ENCODE measurements at places on chromosomes 3 and 15.

DNA sequence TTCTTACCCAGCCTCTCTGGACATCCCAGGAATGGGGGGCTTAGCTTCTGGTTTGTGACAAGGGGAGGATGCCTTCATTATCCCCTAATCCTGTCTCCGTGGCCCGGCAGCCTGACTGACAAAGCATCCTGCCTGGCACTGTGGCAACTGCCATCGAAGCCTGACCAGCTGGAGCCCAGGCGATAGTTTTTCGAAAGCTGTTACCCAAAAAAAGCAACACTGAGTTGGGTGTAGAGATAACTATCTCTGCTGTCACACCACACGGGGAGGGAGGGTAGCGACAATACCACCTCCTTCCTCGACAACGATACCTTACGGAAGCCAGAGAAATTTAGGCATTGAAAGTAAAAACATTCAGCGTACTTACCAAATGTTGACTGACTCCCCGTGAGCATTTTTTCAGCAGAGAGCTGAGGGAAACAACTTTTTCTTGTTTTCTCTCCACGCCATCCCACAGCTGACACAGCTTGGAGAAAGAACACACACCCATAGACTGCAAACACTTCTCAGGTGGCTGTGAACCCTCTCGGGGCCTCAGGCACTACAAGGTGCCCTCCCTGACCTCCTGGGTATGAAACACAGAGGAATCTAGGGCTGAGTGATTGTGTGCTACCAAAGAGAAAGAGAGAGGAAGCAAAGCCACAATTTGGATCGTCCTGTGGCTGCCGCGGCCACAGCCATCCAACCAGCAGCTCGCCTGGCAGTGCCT is 361.9 kb upstream of the ICE2 start:
- DNase-seq = no peak

DNA sequence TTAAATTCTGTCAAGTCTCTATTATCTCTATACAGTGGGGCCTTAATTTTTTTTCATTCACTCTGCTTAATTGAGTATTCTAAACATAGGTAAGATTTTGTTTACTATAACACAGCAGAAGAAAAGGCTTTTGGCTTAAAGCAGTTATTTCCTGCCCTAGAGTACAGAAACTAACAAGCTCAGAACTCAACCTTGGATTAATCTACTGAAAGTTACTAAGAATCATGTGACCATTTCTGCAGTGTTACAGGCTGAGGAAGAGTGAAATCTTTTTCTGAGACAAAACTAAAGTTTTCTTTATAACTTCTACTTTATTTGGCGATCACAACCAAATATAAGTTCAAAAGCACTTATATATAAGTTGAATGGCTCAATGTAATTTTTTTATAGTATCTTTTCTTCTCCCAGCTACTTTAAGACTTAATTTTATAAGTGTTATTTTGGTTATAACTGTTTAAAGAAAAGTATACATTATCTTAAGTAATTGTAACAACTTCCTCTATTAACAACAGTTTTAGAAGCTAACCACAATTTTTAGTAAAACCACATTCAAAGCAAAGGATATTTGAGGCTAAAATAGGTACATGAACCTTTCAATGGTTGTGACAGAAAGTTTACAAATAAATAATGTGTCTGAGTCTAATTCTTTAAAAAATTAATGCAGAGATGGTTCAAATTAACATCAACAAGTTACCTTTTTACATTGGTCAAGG is 240.6 kb upstream of the NAALADL2 start:
- no peak for DNase-seq

GRCh38 chr3:46912986-46913385 is 35.5 kb downstream of the PTH1R start:
- DNase-seq = no peak

DNA sequence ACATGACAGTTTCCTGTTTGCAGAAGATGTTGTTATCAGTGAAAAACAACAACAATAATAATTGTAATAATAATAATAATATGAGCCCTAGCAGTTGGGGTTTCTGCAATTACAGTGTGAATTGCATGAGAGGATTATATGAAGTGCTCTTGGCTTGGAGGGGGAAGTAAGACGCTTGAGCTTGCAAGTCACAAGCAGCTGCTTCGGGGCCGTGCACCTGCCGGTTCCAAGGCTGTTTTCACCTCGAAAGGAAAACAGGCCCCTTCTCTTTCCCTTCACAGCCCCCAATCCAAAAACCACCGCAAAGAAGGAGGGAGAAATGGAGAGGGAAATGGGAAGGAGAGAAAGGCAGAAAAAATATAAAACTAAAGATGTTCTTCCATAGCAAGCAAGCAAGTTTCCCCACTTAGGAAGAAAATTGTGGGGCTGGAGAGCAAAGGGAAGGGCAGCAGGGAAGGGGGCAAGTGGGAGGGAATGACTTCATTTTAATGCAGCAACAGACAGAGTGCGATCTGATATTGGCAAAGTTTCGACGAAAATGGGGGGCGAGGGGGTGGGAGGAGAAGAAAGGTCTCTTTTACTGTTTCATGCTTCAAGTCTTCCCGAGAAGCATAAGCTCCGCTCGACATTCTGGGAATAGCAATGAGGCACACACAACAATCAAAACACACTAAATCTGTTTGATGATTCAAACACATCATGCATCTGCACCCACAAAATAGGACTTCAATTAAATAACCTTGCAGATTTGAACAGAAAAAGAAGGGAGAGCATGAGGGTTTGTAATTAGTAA is 284.2 kb upstream of the ATP11B start:
- DNase-seq = peak; percentile 83

DNA sequence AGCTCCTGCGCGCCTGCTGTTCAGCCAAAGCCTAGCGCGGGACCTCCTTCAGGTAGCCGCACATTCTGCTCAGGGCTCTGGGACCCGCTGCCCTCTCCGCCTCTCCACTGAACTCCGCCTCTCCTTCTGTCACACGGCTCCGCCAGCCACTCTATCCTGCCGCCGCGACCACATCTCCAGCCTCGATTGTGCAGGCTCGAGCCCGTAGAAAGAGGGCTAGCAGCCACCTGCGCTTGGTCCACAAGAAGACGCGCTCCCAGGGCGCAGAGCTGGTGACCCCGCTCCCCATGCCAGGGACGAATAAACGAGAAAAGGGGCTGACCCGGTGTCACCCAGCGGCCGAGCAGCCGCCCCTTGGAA is 1.1 kb upstream of the VIPR1 start:
- no peak for DNase-seq

DNA sequence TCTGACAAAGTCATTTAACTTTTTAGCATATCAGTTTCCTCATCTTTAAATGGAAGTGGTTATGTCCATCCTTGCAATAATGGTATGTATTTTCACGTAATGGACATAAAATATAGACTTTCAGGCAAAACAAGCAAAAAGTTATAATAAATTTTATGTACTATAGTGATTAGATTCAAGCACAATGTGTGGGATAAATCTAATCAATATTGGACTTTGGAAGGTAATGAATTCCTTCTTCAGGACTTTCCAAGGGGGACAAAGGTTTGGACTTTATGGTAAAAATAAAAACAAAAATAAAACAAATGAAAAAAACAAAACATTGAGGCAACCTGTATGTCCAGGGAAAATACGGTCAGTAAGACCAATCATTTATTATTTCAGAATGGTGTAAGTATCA is 357.7 kb downstream of the ROBO1 start:
- DNase-seq = no peak

GRCh38 chr3:67739851-67740250 is 85.4 kb upstream of the SUCLG2 start:
- DNase-seq = no peak

DNA sequence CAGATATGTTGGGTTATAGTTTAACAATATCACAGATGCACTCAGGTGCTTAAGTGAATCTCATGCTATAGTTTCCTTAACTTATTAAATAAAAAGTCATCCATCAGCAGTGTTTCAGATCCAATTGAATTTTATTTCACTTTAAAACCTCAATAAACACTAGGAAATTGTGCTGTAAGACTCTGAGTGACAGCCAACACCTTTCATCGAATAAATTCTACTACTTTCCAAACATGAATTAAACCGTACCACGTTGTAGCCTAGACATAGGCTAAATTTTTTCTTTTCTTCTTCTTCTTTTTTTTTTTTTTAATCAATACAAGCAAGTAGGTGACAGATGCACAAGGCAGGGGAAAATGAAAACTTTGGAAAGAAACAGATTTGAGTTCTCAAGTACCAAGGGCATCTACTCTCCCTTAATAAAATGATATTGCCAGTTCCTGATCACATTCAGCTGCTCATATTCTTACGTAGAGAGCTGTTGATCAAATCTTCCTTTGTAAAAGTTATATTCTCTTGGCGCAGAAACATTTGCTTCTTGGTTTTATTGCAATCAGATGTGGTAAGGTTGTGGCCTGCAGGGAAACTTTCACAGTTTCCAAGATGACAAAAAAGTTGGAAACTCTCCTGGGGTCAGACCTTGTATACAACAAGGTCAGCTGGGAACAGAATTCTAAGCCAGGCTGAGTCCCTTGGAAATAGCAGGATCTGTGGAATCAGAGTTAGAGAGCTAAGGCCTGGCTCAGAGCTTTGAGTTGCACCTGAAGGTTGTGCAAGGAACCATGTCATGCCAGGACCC is 147.7 kb downstream of the CD47 start:
- DNase-seq = no peak

DNA sequence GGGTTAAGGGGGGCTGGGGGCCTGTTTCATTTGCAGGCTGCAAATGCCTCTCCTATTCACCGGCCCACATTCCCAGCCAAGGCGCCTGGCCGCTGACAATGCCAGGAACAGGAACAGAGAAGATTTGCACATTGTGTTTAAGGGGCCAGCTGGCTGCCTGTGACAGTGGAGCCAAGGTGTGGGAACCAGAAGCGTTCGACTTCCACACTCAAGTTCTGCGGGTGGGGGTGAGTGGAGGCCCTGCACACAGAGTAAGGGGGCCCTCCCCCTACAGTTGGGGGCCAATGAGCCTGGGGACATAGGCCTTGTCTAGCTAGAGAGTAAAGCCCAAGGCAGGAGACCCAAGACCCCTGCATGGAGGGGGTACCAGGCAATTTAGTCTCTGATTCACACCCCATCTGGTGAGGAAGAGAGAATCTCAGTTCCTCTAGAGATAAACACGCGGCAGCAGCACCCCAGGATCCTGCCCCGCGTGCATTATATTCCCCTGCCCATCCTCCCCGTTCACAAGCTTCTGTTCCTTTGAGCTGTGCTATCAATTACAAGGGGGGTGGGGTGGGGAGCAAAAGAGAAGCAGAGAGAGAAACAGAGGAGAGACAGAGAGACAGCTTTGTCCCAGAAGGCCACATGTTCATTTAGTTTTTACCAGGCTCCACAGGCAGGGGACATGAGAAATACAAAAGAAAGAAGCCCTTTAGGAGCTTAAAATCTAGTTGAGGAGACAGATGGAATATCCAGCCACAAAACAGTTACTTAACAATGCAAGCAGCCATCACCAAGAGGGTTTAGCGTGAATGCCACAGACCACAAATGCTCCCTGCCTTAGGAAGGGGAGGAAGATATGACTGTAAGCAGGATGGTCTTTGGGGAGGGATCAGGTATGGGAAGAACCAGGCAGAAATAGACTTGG is 9.2 kb downstream of the IGDCC3 start:
- DNase-seq = peak; percentile 49

DNA sequence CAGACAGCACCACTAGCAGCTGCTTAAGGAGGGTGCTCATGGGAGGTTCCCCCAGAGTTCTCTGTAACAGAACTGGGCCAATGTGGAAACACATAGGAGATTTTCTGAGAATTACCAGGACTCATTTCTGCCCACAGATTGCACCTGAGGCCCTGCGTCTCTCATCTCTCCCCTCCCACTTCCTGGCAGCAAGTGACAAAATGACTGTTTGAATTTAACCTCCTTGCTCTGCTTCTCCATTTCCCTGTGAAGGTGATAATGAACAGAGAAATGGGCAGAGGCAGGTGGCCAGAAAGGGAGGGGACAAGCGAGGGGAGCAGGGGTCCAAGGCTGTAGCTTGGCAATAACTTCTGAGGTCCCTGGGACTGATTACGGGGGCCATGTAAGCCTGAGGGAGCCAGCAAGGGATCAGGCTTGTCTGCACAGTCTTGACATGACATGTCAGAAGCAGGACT is 8.0 kb downstream of the EPHB1 start:
- DNase-seq = no peak

GRCh38 chr3:54360320-54360719 is 238.0 kb downstream of the CACNA2D3 start:
- no peak for DNase-seq

DNA sequence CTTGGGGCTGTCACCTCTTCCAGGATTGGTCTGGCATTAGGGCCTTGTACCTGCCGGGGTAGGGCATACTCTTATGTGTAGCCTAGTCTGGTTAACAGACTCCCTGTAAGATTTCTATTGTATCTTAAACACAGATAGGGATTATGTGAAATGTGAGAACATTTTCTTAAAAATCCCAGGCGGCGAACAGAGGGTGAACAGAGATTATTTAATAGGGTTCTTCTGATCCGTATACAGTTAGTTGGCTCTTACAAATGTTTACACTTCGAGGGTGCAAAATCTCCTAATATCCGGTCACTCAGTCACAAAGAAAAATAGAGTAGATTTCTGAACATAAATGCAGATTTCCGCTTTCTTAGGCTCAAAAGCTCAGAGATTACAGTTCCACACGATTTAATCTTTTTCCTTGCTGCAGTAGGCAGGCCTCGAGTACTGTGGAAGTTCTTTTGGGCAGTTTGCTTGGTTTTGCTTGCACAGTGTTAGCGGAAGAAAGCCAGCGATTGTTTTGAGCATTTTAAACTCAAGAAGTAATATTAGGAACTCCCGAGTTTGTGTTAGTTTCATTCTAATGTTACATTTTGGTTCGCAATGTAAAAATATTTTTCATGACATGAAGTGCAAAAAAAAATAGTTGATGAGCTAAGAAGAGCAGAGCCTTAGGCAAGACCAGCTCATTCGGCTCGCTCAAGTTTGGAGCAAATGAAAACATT is 993 bp downstream of the PLCL2 start:
- peak; percentile 56 for DNase-seq

DNA sequence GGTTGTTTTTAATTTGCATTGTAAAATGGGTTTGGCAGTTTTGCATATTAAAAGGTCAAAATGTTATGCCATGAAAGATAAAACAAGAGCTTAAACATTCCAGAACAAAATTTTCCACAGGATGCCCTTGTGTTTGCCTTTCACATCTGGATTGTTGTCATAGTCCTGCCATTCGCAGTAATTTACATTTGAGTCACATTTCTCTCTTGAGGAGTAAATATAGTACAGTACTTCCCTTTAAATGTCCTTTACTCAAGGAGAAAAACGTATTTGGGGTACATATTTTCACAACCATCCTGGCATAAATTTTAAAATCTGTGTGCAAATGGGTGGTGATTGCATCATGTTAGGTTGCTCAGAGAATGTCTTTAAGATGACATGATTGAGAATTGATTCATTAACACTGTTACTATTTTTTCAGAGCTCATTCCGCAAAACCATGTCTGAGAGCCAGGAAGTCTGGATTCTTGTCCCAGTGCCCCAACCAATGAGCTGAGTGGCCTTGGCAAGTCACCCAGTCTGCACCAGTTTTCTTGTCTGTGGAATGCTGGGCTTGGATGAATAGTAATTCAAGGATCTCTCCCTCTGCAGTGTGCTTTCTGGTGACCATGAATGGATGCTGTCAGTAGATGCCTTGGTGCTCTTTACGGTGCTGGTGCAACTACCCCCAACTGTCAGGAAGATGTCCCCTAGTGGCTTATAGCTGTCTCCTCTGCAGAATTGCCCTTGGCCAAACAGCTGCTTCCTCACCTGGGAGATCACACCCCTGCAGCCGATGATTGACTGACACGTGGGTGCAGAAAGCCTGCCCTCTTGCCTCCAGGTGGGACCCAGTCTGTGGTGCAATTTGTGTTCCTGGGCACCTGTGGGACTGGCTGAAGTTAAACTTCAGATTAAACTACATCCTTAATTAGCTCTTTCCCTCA is 43.0 kb downstream of the ABHD5 start:
- no peak for DNase-seq

All from brain (organoid and tissue), 16 donors.